EH (cell line): ENCODE measurements at places on chromosomes 12 and 14.
A peak's percentile ranks its signal among the peaks of the same experiment; 100 is the strongest.

- peak; percentile 78 for DNase-seq
Measured at GRCh38 chr14:104820669-104821228, 19.8 kb downstream of the ZBTB42 start.

GRCh38 chr12:124210991-124211577, 83.8 kb upstream of the RFLNA start:
- no peak for DNase-seq

DNA sequence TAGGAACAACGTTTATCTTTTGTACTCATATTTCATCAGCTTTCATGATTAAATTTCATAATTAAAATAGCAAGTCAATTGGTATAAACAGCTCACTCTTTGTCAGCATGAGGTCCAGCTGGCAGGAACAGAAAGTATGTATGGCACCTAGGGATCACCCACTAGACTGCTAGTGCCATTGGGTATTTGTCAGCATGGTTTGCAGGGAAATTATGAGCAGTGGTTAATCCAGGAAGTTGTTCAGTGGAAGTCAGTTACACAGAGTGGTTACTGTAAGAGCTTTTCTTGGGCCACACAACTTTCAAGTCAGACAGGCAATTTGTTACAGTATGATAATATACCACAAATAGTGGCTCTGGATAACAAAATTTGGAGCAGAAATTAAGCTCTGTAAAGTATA, 340.3 kb upstream of the RGS6 start:
- peak; percentile 87 for DNase-seq

GRCh38 chr14:75053396-75054291, 2.4 kb upstream of the MLH3 start:
- peak; percentile 66 for DNase-seq

DNA sequence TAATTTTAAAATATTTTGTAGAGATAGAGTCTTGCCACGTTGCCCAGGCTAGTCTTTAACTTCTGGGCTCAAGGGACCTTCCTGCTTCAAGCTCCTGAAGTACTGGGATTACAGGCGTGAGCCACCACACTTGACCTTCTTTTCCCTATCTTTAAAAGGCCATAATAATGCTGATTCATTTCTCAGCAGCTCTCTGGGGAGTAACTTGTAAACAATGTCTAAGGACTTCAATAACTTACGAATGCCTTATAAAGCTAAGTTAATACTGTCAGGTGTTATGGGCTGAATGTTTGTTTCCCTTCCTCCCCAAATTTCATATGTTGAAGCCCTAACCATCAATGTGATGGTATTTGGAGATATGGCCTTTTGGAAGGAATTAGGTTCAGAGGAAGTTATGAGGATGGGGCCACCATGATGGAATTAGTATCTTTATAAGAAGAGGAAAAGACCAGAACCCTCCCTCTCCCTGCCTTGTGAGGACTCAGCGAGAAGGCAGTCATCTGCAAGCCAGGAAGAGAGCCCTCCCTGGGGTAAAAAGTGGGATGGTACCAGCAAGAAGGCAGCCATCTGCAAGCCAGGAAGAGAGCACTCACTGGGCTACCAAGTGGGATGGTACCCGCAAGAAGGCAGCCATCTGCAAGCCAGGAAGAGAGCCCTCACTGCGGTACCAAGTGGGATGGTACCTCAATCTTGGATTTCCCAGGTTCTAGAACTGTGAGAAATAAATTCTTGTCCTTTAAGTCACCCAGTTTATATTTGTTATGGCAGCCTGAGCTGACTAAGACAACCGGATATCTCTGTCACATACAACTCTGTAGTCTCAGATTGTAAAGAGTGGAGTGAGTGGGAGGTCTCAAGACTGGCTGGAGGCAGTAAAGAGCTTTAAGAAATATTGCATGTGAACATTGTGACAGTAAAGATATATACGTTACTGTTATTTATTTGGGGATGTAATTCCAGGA, 16.3 kb upstream of the YBX3 start:
- DNase-seq = peak; percentile 18

DNA sequence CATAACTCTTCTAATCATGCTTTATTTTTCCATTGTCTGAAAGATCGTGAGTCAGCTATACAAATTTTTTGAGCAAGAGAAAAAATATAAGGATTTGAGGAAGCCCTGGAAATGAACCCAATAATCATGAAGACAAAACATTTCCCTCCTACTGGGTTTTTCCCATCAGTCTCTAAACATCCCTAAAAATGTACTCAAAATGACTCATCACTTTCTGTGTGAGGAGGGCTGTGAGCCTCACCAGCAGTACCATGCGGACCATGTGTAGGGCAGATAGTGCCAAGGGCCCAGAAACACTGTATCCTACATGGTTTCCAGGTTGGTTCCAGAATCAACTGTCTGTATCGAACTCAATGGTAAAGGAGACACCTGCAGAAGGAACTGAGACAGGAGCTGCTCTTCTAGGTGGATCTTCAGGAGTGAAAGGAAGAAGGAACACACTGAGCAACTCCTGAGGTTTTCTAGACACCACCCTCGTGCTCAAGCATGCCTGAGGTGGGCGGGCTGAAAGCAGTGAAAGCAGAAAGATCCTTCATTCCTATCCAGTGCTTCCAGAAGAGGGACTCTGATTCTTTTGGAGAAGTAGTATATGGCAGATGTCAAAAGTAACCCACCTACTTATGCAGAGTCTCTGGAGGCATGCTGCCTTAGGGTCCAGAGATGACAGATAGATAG, 48.6 kb upstream of the RHOJ start:
- DNase-seq = peak; percentile 64

- DNase-seq = peak; percentile 67
Measured at GRCh38 chr14:25042362-25043299, 7.3 kb downstream of the STXBP6 start.

DNA sequence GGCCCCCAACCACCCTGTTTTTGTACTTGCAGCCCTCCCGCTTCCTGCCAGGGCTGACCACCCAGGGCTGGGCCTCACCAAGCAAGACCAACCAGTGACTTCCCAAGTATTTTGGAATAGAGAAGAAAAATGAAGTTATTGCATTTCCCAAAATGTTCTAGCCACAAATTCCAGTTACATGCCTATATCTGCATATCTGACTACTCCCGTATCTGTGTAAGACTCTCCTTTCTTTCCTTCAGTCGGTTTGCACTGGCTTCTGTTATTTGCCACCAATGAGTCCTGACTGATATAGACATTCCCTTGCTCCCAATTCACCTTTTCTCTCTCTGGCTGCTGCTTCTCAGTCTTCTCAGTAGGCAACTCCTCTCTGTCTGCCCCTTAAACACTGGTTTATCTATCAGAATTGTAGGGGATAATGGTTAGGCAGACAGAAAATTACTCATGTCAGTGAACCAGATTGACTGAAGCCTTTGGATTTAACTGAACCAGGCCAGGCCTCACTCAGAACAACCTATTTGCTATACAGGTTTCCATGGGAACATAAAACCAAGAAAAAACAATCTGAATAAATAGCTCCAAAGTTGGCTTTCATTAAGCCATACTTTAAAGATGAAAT, 85.3 kb downstream of the SPTSSA start:
- no peak for DNase-seq

DNA sequence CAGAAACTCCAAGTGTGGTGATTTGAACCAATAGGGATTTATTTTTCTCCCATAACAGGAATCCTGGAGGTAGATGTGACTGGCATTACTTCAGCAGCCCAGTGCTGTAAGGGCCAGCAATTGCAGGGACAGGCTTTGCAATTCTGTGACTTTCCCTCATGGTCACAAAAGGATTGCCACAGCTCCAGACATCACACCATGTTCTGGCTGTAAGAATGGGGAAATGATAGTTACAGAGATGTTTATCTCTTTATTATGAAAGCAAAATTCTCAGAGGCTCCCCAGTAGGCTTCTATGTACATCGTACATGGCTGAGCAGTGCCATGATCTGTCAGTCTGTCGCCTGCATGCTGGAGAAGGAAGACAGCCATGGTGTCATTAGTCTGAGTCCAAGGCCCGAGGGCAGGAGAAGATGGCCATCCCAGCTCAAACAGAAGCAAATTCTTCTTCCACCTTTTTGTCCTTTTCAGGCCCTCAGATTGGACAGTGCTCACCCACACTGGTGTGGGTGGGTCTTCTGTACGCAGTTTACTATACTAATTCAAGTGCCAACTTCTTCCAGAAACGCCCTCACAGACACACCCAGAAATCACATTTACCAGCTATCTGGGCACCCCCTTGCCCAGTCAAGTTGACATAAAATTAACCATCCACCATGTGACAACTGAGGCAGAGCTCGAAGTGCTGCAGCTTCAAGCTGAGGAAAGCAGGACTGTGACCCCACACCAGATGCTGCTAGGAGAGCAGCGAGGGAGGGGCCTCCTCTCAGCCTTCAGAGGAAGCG, 17.2 kb downstream of the ZBTB42 start:
- DNase-seq = no peak

DNA sequence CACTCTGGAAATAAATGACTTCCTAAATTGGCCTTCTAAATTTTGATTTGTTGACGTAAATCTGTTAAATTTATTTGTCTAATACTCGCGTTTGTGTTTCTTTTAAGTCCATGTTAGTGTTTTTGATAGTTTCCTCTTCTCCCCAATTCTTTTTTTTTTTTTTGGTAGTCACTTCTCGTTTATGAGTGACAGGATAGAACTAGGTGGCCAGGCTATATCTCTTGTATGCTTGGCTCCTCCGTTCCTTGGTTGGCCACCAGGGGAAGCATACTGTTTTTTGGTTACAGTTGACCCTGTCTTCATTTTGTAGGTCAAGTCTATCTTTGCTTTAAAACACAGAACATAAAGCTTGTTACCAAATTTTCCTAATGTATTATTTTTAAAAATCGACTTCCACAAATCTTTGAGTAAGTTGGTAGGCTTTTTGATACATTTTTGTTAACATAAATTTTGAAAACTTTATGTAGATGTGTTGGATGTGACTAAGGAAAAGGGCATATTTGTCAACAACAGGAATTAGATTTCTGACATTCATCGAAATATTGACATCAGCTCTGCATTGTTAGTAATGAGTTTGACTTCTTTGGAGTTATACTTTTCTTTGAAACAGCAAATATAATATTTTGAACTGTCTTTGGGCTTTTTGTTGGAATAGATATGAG, 2.2 kb downstream of the RCOR1 start:
- DNase-seq = peak; percentile 73

DNA sequence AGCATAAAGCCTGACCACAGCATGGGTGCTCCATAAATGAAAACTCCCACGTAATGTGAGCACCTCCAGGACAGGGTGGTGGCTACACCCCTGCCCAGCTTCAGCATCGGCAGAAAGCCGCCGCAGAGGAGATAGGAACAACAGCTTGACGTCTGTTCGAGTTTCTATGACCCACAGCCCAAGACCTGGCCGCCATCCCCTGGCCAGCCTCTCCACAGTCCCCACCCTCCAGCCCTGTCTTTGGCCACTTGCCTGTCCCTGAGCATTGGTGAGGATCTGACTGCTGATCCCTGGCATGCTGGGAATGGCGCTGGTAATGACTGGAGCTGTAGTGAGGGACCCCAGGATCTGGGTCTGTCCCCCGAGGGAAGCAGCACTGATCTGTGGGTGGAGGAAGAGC, 21.3 kb downstream of the POU6F1 start:
- no peak for DNase-seq

DNA sequence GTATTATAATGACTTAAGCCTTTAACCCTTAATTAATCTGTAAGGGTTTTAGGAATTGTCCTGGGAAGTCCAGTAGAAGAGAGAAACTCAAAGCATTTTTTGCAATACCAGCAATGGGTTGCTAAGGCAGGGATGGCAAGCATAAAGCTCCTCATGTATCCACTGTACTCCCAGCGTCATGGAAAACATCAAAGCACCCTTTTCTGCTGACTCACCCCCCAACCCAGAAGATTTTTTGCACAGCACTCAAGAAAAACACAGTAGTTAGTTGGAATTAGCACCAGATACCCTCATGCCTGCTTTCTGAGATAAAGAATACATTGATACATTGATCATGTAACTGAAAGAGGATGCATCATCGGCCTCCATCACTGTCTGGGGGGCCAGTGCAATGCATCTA, 199.1 kb upstream of the CNOT2 start:
- DNase-seq = no peak

DNA sequence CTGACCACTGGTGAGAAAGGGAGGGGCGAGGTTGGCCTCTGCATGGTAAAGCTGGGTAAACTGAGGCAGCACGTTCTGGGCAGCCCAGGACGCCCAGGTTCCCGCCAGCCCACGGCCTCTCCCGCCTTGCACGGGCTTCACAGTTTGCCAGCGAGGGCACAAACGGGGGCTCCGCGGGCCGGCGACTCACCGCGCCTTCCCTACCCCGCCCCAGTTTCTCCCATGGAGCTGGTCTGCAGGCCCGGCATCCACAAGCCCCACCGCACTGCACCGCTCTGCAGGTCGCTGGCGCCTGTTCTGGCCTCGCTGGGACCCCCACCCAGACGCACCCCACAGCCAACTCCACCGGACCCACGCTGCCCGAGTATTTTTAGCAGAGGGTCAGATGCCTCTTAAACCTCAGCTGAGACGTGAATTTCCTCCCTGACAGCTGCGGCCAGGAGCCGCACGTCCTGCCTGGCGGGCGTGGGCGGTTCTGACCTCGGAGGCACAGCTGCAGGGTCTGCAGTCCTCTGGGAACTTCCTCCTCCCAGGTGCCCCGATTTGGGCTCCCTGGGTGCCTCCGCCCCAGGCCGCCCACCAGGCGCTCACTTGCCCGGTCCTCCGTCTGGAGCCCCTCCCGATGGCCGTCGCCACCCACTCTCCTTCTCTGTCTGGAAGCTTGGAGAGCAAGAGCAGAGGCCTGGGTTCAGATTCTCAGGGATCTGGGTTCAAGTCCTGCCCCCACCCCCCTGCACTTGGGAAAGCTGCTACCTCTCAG, 29.5 kb upstream of the INF2 start:
- no peak for DNase-seq

- DNase-seq = peak; percentile 94
Measured at GRCh38 chr14:24429395-24430142, at the start of the genes CBLN3 and KHNYN. Gene CBLN3 (minus strand): TSS chr14:24429668. CDS start chr14:24429054, 614 bp downstream. Gene KHNYN (plus strand): TSS chr14:24429954. CDS start chr14:24430731, 777 bp downstream.
